ENCODE measurements at places on chromosomes 5 and 9.

GRCh38 chr5:34054400-34054729, 11.4 kb upstream of the C1QTNF3 start:
- DNase-seq, result no peak

DNA sequence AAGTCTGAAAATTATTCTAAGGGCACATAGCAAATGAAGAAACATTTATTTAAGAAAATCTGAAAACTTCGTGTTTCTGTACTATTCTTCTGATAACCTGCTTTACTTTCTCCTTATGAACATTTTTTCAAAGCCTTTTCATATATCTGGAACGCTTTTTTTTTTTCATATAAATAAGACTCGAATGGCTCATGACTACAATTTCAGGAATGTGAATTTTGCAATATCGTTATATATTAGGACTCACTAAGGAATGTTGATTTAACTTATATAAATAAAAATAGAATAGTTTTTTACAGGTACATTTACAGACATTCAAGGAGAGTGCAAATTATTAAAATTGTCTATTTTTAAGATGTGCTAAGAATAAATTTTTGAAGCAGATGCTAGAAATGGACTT, 42.9 kb downstream of the GPBP1 start:
- DNase-seq, result peak; percentile 14

DNA sequence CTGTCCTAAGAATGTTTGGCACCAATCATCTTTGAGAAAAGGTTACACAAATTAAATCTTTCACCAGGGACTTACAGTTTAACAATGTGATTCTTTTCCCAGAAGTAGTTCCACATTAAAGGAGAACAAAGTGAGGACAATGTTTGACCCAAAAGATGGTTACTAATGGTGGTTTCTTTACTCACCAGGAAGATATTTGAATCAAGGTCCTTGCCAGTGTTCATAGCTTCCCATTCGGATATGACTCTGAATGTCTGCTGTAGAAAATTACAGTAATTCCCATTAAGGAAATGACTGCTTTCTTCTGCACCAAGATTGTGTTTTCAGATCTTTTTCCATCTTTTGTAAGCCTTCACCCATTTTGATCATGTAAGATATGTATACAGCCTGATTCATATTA, 114.6 kb upstream of the ADAMTSL1 start:
- DNase-seq, result no peak

- DNase-seq, result no peak
These were observed 499.1 kb downstream of the CDK5RAP2 start for GRCh38 chr9:120080849-120081248.

- no peak for DNase-seq
These were observed 47.8 kb downstream of the ERGIC1 start for GRCh38 chr5:172881691-172882370.

GRCh38 chr5:57470339-57470738, 12.3 kb downstream of the ACTBL2 start:
- DNase-seq, result no peak

DNA sequence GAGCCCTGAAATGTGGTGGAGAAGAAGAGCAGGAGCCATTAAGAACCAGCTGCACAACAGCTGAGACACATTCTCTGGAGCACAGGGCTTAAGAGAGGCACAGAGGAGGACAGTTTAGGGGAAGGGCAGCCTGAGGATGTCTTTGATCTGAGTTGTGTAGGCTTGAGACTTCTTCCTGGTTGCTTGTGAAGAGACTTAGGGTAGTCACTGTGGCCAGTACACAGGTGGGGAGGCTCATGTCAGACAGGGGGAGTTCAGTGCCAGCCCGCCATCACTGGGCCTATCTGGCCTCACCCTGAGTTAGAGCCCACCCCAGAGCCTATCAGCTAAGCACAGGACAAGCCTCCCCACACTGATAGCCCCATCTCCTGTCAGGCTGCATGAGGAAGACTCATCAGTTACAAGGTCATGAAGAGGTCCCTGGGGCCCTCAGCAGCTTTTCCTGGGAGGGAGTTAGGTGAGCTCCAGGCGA, 19.8 kb downstream of the SLC22A4 start:
- DNase-seq, result no peak

GRCh38 chr5:36957953-36958537, 81.5 kb downstream of the NIPBL start:
- DNase-seq, result peak; percentile 23

DNA sequence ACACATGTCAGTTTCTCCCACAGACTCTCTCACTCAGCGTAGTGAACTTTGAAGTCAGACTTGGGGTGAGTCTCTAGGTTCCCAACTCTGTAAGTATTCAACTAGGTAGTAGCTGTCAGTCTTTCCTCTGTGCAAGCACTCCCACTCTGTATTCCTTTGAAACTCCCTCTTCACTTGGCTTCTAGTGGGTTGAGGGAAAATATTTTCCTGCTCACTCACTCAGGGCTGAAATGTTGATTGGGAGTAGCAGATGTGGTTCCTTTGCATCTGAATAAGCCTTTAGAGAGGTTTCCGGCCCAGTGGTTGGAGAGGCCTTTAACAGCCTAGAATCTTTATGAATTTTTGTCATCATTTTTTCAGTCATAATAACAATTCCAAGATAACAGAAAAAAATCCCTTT, 18.1 kb upstream of the ARRDC3 start:
- DNase-seq, result peak; percentile 46

GRCh38 chr9:96644137-96644536, 11.0 kb downstream of the PRXL2C start:
- no peak for DNase-seq

DNA sequence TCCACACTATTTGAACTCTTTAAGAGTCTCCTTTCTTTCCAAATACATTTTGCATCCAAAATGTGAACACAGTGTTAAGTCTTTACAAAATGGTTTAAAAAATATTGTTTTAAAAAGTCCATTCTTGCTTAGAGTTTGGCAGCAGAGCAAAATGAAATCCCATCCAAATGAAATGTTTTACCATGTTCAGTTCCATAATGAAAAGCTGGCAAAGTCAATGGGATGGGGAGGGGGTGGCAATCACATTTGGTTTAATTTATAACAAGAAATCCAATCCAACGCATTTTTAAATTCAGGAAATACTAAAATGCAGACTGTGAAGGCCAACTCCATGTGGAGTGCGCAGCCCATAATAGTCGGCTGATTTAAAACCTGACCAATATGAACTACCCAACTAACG, 39.4 kb downstream of the MRPL36 start:
- DNase-seq, result no peak

DNA sequence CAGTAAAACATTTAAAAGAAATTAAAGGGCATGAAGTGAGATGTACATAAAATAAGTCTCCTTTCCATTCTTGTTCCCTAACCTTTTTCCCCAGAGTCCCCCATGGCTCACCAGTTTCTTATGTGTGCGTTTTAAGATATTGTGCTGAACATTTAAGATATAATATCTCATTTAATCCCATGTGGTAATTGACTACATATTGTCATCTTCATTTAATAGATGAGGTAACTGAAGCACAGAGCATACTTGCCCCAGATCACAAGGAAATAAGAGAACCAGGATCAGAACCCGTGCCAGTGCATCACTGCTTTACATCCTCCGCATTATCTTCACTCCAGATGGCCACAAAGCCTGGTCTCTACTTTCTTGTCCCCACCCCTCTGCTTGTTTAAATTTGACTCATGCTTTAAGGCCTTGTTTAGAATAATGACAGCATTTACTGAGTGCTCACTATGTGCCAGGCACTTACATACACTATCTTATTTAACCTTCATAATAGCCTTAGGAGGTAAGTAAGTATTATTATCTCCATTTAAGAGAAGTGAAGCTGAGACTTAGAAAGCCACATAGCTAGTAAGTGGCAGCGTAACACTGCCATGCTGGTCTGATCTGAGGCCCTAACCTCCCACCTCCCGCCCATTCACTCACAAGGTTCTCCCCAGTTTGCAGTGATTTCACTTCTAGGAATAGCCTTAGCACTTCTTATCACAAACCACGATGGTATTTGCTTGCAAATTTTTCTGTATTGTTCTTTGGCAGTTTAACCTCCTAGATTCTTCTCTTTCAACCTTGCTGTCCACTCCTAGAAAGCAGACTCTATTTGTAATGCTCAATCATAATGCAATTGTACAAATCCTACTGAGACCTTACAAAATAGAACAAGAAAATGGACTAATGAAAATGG, 78.4 kb upstream of the IL6ST start:
- no peak for DNase-seq

GRCh38 chr9:26955222-26955903, 849 bp upstream of the IFT74 start:
- no peak for DNase-seq

DNA sequence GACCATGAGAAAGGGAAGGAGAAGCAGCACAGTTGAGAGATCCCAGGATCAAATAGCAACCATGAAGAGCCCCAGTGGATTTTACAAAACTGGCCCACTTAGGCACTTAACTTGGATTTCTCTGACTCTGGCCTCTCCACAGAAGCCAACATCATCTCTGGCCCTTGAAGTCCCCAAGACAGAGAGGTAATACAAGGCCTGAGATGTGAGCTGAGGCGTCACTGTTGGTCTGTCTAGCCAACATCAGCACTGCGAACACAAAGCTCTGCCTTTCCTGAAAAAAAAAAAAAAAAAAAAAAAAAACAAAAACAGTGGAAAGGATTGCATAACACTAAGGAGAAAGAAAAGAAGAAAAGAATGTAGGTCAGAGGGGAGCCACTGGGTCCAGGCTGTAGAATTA, 378.3 kb downstream of the BRINP1 start:
- DNase-seq, result no peak

DNA sequence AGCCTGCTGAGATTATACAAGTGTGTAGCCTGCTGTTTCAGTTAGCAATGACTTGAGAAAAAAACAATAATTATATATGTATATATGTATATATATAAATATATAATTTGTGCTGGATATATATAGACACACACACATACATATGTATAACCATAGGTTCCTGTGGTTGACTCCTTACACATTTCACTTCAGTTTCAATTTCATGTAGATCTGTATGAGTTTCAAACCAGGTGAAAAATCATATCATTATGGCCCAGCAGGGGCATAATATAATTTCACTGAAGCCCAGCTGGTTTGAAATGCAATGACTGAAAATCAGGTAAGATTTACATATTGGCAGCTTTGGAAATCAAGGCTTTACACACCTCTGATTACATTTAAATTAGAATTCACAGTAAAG, 690.4 kb upstream of the CDH18 start:
- DNase-seq, result no peak

GRCh38 chr5:126877602-126878001, 100.7 kb downstream of the LMNB1 start:
- DNase-seq, result no peak

DNA sequence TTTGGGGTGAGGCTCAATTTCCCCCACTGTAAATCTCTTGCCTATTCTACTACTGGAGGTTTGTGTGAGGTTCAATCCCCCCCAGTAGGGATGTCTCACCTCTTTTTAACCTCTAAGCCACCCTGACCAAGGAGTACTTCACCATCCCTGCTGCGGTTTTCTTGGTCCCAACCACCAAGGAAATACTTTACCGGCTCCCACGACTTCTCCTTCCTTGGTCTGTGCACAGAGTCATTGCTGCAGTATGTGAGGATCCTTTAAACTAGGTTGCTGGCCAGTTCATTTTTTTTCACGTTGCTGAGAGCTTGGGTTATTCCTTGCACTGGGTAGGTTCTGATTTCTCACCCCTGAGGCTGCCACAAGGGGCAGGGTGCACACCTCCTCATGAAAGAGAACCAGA, 22.5 kb upstream of the HMGCS1 start:
- DNase-seq, result no peak

DNA sequence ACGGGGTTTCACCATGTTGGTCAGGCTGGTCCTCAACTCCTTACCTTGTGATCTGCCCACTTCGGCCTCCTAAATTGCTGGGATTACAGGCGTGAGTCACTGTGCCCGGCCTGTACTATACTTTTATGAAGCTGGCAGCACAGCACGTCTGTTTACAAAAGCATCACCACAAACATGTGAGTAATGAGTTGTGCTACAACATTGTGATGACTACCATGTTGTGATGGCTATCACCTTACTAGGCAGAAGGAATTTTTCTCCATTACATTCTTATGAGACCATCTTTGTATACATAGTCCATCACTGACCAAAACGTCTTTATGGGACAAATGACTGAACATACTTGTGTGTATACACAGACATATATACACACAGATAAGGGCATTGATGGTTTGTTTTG, 1019.0 kb downstream of the CDH18 start:
- no peak for DNase-seq

DNA sequence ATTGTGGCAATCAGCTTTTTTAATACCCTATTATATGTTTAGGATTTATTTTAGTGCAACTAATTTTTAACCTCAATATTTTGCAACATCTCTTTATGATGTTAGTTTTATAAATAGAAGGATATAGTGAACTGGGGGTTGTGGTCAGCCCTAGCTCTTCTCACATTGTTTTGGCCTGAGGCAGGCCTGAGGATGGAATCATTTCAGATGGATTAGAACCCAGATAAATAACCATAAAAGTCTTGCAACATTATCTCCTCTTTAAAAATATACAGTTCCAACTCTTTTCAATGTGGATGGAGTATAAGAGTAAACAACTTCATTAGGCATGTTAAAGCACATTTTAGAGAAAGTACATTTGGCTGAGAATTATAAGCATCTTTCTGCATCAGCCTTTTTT, 522.7 kb downstream of the NR2F1-AS1 start:
- DNase-seq, result no peak

DNA sequence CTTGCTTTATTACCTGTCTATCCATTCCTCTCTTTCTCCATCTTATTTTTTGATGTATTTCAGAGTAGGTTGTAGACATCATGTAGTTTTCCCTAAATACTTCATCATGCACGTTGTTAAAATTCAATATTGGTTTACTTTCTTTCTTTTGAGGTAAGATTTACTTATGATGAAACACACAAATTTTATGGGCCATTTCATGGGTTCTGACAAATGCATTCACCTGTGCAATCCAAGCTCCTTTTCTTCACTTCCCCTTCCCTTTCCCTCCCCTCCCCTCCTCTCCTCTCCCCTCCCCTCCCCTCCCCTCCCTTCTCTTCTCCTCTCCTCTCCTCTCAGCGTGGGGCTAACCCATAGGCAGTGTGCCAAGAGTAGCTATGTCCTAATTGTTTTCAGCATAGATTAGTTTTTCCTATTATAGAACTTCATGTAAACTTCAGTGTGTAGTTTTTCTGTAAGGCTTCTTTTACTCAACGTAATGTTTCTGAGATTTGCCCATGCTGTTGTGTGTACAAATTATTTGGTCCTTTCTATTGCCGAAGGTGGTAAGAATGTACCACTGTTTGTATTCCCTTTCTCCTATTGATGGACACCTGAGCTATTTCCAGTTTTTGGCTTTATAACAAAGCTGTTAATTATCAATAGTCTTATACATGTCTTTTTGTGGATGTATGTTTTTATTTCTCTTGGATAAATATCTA, 92.9 kb upstream of the CLINT1 start:
- DNase-seq, result no peak

GRCh38 chr9:130763331-130764171, 70.0 kb downstream of the EXOSC2 start:
- no peak for DNase-seq

All from kidney glomerular epithelial cell (primary cell).